CD4-positive, alpha-beta T cell treated with Interleukin-15 for 1 hour (primary cell): ENCODE measurements at places on chromosomes 11 and 22.

- no peak for DNase-seq
These were observed 1380.6 kb upstream of the RAG2 start for GRCh38 chr11:37978647-37979046.

DNA sequence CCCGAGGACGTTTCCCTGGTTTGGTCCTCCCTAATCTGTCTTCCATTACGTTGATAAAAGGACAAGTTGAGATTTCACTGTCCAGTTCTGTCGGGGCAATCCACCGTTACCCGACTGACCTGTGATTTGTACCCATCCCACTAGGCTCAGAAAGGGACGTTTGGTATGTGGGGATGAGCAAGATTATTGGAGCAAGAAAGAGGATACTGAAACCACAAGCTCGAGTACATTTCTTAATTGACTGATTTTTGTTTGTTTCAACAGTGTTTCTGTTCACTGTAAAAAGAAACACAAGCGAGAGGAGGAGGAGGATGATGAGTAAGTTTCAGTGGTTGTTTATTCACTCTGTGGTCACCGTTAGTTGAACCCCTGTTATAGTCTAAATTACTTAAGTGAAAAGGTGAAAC is 969 bp downstream of the CCDC117 start:
- no peak for DNase-seq

DNA sequence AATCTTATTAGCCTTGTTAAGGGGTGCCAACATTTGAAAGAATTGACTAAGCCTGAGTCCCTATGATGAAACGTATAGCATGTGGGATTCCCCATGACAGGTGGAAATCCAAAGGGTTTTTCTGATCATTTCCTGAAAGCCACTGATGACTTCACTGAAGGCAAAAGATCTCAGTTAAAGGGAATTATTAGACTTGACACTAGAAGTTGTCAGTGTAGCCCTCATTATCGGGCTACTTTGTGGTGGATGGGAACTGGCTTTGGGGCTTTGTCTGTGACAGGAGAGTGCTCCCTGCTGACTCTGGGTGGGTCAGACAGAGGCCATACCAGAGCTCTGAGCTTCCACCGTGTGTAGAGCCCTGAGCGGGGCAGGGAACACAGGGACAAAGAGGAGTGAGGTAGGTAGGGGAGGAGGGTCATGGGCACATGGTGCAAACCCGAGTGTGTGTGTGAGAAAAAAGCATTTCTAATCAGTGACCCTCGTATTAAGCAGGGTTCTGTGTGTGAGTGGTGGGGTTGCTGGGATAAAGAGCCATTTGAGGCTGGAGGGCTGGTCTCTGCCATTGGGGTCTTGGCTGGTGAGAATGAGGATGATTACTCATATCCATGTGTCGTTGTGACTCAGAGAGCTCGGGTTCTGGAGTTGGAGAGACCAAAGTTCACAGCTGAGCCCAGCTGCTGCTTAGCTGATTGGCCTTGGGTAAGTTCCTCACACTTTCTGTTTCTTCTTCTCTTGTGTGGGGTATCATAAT is 101.1 kb downstream of the GRIK4 start:
- no peak for DNase-seq

GRCh38 chr11:65017937-65018336 is 4.0 kb downstream of the ARL2 start:
- no peak for DNase-seq

- no peak for DNase-seq
These were observed 988 bp downstream of the RPS3 start for GRCh38 chr11:75400146-75400865.

GRCh38 chr11:84261707-84262106 is 975.5 kb upstream of the CCDC90B start:
- DNase-seq = no peak

DNA sequence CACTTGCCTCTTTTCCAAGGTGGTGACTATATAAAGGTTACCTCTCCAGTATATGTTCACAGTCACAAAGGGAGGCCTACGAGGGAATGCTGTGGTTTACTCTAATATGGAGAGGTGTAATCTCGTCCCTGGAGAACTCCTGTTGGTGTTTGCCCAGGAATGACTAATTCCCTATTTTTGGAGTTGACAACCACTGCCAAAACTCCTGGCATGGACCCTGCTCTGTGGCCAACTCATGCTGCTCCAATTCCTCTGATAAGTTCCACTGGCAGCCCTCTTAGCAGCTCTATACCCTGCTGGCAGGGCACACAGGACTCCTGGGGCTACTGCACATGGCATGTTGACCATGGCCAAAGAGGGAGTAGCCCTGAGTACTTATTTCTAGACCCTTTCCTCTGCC is 418.7 kb upstream of the ANO5 start:
- no peak for DNase-seq

DNA sequence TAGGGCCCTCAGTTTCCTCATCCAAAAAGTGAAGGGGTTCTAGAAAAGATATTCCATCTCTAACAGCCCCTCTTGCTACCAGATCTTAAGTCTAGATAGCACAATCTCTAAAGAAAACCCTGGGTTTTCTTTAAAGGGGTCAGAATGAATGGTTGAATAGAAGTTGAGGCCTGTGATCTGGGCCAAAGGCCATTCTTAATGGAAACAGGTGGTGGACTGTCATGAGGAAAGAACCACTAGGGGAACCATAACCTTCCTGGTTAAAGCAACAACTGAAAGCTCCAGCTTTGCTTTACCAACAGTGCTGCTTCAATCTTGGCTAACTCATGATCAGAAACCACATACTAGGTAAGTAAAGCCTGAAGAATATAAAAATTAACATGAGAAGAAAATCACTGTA is 1.8 kb downstream of the CELF1 start:
- DNase-seq = no peak

- DNase-seq = peak; percentile 25
These were observed 109.3 kb downstream of the ST3GAL4 start for GRCh38 chr11:126464796-126465195.

DNA sequence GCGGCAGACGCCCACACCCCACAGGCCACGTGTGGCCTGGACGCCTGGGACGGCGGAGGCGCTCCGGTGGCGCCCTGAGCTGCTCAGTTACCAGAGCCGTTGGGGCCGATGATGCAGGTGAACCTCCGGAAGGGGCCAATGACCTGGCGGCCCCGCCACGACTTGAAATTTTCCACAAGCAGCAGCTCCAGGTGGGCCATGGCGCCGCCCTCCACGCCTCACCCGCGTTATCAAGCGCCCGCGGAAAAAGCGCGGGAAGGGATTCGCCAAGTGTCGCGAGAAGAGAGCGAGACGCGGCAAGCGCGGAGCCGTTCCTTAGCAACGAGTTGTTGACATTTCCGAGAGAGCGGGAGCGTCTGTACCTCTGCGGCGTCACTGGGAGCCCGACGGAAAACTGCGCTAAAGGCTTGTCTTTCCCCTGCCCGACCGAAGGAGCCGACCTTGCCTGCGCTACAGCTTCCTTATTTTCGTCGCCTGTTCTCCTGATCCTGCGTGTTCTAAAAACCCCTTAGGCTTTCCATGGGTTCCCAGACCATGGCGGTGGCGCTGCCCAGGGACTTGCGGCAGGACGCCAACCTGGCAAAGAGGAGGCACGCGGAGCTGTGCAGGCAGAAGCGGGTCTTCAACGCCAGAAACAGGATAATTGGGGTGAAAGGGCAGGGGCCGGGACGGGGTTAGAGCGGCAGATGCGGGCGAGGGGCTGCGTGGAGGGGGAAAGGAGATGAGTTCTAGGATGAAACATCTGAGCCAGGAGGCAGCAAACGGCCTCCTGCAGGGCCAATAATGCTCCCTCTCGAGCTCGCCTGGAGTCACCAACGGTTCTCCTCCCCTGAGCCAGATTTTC is at the start of the genes RIBC2 and SMC1B:
RIBC2 (plus strand) TSS at position 326 of the 844 bp plus-strand sequence; CDS start at position 520, 194 bp downstream.
SMC1B (minus strand) TSS at position 232 of the 844 bp plus-strand sequence; CDS start at position 200, 32 bp downstream.
- peak; percentile 84 for DNase-seq

- DNase-seq = no peak
These were observed 154.8 kb upstream of the RASSF10 start for GRCh38 chr11:12854297-12854661.

GRCh38 chr22:36330655-36331305 is 57.0 kb downstream of the MYH9 start:
- DNase-seq = no peak

GRCh38 chr11:75208446-75208845 is 32.1 kb upstream of the TPBGL start:
- DNase-seq = no peak

- DNase-seq = no peak
These were observed 208.1 kb downstream of the DBX1 start for GRCh38 chr11:19952116-19952605.

- DNase-seq = no peak
These were observed 198.3 kb downstream of the GRIK4 start for GRCh38 chr11:120709808-120710207.

DNA sequence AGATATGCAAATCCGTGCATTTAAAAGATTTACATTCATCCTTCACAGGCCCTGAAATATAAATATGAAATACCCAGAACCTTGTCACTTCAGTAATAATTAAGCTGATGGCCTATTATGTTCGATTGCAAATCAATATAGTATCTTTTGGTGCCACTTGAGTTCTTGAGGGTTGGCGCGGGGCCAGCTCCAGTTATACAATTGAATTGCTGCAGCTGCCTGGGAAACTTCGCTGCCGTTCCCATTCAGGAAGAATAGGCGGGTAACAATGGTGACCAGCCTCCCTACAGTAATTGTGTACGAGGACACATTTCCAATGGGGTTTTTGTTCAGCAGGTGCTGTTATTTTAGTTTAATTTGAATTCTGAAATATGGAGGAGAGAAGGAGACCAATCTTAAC is 451.2 kb downstream of the INSC start:
- no peak for DNase-seq

DNA sequence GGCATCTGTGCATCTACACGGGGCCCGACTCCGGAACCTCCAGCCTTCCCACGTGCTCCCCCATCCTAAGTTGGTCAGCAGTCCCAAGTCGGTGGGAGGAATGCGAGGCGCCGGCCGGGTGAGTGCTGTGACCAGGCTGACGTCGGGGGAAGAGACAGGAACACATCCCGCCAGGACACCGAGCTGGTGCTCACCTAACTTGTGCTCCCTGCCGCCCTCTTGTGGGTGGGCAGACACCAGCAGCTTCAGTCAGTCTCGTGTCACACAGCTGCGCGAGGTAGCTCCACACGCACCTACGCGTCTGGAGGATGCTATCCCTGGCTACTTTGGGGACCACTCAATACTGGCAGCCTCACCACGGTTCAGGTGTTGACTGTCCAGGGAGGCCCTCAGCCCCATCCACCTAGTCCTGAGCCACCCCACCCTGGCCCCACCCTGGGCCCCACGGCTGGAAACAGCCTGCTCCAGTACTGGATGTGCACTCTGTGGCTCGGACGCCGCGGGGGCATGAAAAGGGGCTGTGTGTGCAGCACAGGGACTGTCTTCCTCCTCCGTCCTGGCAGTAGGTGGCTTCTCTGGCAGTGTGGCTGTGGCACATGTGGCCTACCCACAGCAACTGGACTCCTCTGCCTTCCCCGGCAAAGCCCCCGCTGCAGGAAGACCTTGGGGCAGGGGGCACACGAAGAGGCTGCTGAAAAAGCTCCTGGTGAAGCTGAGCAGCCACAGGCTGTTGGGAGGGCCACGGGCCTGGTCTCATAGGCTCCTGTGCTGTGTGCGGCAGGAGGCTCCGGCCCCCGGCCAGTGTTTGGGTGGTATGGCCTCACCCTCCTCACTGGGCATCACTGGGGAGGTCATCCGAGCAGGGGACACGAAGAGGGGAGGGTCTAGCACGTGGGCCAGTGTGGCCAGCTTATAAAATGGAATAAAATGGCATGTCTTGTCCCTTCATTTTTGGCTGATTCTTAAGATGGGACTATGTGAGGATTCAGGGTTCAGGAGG is 11.2 kb upstream of the BID start:
- peak; percentile 66 for DNase-seq

- no peak for DNase-seq
These were observed 36.0 kb downstream of the NUP50 start for GRCh38 chr22:45199723-45200122.

DNA sequence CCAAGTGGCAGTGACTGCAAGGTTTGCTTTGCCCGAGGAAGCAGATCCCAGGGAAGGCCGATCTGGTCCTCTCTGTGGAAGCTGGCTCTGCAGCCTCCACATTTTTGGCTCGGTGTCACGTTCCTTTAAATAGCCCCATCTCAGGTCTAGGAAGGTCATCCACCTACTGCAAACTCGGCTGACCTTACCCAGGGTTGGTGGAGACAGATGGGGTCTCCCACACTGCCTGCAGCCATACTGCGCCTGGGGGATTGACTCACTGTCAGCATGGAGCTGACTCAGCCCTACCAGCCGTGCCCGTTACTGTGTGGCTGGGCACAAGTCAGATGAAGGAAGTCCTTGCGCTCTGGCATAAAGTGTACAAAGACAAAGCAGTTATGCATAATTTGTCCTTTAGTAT is 16.9 kb downstream of the CDPF1 start:
- DNase-seq = peak; percentile 38

GRCh38 chr11:134474942-134475341 is 62.9 kb upstream of the B3GAT1 start:
- DNase-seq = no peak

DNA sequence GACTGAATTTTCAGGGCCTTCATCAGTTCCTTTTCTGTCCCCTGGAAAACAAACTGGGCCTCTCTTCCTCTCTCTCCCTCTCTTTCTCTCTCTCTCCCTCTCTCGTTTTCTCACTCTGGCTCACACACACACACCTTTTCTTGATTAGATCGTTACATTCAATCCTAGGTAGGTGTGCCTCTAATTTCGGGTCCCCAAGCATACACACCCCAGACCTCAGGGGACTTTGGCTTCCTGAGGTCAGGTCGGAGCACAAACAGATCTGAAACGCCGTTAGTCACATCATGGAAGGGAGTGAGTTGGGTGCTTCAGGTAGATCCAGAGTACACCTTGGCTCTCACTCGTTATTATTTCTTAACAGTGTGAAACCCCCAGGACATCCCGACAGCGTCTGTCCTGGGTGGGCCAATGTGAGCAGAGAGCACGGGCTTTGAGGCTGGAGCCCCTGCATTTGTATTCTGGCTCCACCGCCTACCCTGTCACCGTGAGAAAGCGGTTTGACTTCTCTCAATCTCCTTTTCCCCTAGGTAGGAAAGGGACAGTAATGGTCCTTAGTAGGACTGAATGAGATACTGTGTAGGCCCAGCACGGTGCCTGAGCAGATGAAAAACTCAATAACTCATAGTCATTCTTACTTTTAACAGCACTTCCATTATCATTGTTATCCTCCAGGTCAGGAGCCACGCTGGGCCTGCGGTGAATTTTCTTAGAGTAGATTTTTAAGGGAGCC is 37.3 kb upstream of the POU2AF1 start:
- DNase-seq = no peak

DNA sequence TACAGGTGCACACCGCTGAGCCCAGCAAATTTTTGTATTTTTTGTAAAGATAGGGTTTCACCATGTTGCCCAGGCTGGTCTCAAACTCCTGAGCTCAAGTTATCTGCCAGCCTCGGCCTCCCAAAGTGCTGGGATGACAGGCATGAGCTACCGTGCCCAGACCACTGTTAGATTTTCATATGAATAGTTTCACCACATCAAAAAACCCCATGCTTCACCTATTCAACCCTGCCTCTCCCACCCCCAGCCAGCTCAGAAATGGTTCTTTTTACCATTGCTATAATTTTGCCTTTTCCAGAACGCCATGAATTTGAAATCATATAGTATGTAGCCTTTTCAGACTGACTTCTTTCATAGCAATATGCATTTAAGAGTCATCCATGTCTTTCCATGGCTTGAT is 37.9 kb downstream of the CDPF1 start:
- DNase-seq = no peak
